ENCODE measurements at places on chromosomes 1 and 21. TPM values are rescaled to one million over a fixed set of nuclear protein-coding genes. Genes with fewer than 3 reads are reported as not detected.
A peak's percentile ranks its signal among the peaks of the same experiment; 100 is the strongest.

DNA sequence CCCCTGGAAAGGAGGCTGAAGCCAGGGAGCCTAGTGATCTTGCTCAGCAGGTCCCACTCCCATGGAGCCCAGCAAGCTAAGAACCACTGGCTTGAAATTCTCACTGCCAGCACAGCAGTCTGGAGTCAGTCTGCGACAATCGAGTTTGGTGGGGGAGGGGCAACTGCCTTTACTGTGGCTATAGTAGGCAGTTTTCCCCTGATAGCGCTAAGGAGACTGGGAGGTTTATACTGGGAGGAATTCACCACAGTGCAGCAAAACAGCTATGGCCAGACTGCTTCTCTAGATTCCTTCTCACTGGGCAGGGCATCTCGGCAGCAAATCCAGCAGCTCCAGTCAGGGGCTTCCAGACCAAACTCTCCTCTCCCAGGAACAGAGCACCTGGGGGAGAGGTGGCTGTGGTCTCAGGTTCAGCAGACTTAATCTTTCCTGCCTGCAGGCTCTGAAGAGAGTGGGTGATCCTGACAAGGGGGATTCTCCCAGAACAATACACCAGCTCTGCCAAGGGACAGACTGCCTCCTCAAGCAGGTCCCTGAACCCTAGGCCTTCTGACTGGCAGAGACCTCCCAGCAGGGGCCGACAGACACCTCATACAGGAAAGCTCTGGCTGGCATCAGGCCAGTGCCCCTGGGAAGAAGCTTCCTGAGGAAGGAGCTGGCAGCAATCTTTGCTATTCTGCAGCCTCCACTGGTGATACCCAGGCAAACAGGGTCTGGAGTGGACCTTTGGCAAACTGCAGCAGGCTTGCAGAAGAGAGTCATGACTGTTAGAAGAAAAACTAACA, 548.5 kb upstream of the NEGR1 start:
- DNase-seq: no peak

DNA sequence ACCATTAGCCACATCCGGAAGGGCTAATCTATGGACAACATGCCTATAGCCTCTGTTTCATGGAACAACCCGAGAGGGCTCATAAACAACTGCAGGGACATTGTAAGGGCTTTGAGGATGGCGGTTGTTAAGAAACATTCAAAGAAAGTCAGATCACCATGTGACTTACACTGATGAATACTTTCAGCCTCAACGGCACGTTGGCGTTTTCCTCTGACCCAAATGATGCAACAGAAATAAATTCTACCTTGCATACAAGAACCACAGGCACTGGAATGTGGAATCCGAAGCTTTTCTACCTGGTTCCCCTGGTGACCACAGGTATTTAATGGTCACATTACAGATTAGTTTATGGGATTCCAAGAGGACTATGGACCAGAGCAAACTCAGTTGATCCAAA, 107.0 kb downstream of the CLIC6 start:
- no peak for DNase-seq

GRCh38 chr1:16459352-16459925, 18.9 kb downstream of the NECAP2 start:
- DNase-seq: no peak

DNA sequence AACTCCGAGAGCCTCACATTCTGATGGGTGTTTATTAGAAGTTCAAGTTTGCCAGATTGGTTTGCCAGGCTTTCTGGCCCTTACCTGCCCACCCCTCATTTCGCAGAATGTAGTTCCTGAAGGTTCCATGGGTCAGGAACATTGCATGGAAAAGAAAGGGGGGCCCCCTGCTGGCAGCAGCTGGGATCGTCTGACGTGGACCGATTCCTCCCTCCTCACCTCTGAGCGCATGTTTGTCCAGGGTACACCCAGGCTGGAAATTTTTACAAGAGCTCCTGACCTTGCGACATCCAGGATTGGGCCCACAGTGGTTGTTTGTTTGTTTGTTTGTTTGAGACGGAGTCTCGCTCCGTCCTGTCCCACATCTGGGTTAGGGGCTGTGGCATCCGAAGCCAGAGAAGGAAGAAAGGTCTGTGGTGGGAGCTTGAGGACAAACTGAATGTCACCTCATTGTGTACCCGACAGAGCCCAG, 126.0 kb upstream of the TMEM51 start:
- peak; percentile 12 for DNase-seq

DNA sequence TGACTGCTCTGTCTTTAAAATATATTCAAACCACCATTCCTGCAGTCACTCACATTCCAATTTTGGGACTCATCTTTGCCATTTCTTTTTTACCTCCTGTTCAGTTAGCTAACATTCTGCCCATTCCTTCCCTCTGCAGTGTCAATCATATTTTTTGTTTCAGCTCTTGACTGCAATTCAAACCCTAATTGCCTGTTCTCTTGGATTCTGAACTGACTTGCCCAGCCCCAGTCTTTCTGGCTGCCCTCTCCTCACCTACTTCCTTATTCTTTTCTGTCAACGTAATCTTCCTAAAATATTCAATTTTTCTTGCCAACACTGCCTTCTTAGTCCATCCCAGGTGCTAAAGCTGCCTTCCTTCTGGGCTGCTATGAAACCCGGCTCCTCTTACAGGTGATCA, 6.1 kb downstream of the PRDM2 start:
- DNase-seq: no peak

DNA sequence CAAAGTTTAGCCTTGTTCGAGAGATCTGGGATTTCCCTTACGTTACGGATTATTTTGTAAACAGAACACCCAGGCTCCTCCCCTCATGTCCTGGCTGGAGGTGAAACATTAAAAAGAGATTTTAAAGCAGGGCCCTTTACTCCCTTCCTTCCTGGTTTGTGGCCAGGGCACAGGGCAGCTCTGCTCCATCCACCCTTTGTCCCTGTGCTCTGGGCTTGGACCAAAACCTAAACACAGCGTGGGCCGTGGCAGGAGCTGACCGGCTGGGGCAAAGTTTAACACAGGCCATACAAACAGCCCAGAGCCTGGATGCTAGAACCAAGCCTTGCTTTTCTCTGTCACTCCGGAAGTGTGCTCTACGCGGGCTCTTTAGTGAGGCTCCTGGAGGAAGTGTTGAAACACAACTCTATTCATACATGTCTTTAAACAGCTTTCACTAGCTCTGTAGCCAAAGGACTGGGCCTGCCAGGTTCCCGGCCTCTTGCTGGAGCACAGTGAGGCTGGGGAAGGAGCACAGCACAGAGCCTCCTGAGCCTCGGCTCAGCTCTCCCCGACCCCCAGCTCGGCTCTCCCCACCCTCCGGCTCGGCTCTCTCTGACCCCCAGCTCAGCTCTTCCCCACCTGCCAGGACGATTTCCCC, 84.7 kb downstream of the PDE9A start:
- no peak for DNase-seq

GRCh38 chr1:200653022-200653462, 16.7 kb downstream of the DDX59 start:
- no peak for DNase-seq

- DNase-seq: no peak
These were observed 908.9 kb upstream of the ADGRL2 start for GRCh38 chr1:80891871-80892270.

- no peak for DNase-seq
These were observed 7.5 kb upstream of the PSEN2 start for GRCh38 chr1:226862890-226863289.

DNA sequence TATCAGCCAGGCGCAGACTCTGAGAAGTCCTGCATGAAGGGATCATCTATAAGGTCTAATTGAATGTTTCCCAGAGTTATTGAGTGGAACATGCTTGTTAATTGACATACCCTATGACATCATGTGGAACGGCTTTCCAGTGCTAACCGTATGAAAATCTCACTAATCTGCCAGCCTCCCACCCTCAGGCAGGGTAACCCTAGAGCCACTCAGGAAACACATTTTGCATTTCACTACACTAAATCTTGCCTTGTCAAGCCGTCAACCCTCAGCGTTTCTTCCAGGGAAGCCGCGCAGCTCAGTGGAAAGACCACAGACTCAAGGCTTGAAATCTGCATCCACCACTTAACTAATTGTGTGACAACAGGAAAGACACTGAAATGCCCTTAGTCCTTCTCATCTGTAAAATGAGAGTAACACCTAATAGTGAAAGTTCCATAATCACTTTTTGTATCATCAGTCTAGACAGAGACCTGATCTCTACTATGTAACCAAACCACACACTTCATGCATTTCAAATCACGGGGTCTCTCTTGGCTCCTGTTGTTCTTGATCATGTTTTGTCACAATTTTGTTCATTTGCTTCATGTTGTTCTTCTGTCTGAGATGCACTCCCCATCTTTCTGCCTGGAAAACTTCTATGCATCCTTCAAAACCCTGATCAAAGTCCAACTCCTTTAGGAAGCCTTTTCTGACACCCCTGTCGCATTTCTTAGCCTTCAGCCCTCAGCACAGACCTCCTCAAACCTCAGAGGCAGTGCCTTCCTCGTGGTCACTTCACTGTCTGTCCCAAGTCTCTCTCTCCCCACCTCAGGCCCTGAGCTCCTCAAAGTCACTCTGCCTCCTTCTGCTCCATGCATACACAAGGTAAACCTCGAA, 246.5 kb downstream of the TOMM20 start:
- peak; percentile 10 for DNase-seq

DNA sequence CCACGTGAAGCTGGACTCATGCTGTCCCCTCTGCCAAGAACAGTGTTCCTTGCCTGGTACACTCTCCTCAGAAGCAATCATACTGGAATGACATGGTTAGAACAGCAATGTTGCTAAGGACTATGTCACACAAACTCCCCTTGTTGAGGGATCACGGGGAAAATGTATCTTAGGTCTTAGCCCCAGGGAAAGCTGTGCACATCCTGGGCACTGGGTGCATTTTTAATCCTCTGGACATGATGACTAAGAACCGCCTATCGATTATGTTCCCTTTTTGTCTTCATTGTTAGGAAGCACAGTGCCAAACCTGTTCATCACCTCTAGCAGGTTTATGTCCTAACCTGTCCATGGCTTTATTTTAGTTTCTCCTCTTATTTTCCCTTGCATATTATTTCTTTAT, 115.1 kb downstream of the HIVEP3 start:
- no peak for DNase-seq

DNA sequence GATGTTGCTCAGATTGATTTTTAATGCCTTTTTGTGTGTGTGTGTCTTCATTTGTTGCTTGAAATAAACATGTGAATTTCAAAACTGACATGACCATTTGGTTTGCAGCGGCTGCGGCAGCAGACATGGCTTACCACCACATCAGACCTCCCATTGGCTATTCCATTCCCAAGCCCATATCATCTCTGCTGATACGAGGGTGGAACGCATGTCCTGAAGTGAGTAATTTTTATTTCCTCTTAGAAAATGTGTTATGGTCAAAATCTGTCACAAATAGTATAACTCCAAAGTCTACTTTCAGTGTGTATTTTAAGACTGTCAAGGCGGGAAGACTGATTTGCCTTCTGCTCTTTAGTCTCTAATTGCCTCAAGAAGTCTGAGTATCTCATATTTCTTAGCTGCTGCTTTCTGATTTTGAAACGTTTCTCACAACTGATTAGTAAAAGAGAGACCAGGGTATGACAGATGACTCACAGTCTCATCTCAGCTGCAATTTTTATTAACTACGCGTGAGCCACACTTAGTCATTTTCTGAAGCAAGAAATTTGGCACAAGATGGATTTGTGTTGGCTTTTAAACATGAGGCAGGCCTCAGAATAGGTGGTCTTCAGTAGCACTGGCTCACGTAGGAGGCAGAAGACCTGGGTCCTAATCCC, 49.0 kb downstream of the LRRC53 start:
- DNase-seq: no peak

DNA sequence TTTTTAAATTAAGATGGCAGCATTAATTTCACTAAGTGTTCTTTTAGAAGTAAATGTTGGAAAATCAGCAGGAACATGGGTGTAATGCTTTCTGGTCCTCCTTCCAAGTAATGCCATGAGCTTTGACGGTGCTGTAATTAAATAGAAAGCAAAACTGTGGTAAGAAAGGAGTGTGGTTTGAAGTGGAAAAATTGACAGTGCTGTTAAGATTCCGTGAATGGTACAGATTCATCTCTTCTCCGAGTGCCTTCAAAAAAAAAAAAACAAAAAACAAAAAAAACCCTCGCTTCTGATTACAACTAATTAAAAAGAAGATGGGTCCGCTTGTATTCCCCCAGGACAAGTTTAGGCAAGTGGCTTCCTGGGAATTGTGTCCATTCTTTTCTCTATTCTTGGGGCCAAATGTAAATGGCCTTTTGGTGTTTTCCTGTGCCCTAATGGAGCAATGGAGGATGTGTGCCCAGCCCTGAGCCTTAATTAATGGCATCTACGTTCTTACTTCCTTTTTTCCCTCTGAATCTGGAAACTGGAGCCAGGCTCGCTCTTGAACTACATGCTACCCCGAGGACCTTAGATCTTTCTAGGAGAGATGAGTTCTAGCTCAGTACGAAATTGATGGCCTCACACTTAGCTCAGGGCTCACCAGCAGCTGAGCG, 5.1 kb downstream of the LMO4 start:
- DNase-seq: no peak

- peak; percentile 59 for DNase-seq
These were observed 1.5 kb downstream of the KIF1B start for GRCh38 chr1:10211805-10212410.

- DNase-seq: no peak
These were observed 12.2 kb downstream of the ADSS2 start for GRCh38 chr1:244439391-244440032.

- no peak for DNase-seq
These were observed 29.8 kb upstream of the LRRC38 start for GRCh38 chr1:13543451-13544220.

DNA sequence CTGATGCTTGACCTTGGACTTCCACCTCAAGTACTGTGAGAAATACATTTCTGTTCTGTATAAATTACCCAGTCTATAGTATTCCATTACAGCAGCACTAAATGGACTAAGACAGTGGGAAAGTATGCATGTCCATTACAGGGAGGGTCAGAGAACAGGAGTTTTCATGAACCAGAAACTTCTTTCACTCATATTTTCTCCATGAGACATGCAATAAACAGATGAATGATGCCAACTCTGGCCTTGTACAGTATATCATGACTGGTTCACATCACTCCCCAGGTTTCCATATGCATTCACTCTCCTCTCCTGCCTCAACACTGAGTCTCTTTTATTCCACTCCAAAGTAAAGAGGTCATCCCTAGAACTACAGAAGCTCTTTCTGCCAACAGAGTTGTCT, 4.5 kb upstream of the IFI16 start:
- no peak for DNase-seq

- DNase-seq: no peak
These were observed 73.2 kb upstream of the GADD45A start for GRCh38 chr1:67611846-67612245.

The SPATA46 gene
- total RNA-seq: not detected

The ZYG11A gene
- 0.30 TPM for total RNA-seq

The CA6 gene
- total RNA-seq: 4.8 TPM

The DNAJC16 gene
- total RNA-seq: 12.8 TPM

The SLAMF8 gene
- total RNA-seq: 0.20 TPM

The PRKAB2 gene
- total RNA-seq: 16.6 TPM

The CYP4Z1 gene
- 0.39 TPM for total RNA-seq

The HPDL gene
- 0.89 TPM for total RNA-seq

The CFHR2 gene
- total RNA-seq: not detected

Data from skin of body (tissue), 3 donors.